ENCODE measurements at places on chromosomes 12 and 14. TPM values are rescaled to one million over a fixed set of nuclear protein-coding genes. Genes with fewer than 3 reads are reported as not detected.

- DNase-seq = no peak
These were observed at the start of gene BMAL2 for GRCh38 chr12:27332714-27333402. Gene BMAL2, plus strand, starts transcription at chr12:27332836. Its CDS starts 237 bp downstream, at chr12:27333073.

- DNase-seq = no peak
These were observed 4.6 kb upstream of the SAMD4A start for GRCh38 chr14:54562334-54562733.

Gene TTC9
- 4.0 TPM for total RNA-seq

DNA sequence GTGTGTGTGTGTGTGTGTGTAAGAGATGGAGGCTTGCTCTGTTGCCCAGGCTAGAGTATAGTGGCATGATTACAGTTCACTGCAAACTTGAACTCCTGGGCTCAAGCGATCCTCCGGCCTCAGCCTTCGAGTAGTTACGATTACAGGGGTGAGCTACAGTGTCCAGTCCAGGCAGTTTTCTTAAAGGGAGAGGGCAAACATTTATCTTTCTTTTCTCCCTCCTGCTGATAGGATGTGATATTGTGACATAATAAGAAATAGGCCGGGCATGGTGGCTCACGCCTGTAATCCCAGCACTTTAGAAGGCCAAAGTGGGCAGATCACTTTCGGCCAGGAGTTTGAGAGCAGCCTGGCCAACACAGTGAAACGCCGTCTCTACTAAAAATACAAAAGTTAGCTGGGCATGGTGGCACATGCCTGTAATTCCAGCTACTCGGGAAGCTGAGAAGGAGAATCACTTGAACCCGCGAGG is 31.8 kb upstream of the CLIP1 start:
- DNase-seq = no peak

GRCh38 chr12:104319918-104320626 is 16.5 kb downstream of the EID3 start:
- no peak for DNase-seq

DNA sequence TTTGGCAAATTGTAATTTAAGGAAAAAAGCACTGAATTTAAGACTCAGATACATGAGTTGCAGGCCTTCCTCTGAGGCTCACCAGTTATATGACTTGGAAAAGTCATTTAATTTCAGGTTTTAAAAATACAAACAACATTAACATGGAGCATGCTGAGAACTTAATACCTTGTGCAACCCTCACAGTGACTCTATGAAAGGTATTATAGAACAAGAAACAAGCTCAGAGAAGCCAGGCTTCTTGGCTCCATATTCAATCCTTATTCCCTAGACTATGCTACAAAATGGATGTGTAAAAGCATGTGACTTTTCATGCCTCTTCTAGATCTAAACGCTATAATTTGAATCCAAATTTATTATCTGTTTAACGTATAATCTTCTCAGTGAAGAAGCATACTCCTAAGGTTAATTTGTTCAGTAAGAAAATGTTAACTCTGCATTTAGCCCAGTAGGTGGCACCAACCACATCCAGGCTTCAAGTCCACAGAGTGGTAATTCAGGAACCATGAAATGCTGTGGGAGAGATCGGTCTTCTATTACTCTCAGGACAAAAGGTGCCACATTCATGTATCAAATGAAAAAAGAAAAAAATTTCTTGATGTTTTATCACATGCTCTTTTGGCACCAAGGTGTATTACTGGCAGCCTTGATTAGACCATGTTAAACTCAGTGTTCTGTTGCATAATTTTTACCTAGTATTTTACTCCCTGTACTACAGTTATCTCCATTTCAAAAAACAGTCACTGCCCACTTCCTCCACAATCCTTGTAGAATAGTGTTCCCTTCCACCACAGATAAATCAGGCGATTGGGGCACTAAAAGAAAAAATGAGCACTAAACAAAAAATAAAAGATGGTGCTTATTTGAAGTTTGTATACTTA is 9.3 kb downstream of the CCDC196 start:
- peak; percentile 86 for DNase-seq

All from renal cortical epithelial cell (primary cell).